ENCODE measurements at places on chromosomes 1 and 21.
A peak's percentile ranks its signal among the peaks of the same experiment; 100 is the strongest.

DNA sequence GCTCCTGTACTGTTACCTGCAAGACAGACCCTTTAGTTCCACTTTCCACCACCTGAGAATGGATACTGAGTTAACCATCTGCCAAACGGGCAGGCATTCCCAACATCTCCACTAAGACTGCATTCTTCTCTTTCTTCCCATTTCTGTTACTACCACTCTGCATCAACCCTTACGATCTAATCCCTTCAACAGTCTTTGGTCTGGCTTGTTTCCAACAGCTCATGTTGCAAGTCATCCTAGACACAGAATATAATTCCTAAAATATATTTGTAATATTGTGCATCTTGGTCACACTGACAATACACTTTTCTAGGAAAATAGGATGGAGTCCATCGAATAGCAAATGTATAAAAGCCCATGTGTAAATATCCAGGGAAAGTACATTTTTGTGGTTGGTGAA is 166.7 kb downstream of the SIPA1L2 start:
- no peak overlapping the region for H3K27ac ChIP-seq
- H3K4me1 ChIP-seq, result no peaks in the 10 kb centered on the region
- peaks cover 4% of the 10 kb centered on the region for H3K27me3 ChIP-seq
- H3K36me3 ChIP-seq, result peaks cover 11% of the 10 kb centered on the region
- no peak for ATAC-seq

DNA sequence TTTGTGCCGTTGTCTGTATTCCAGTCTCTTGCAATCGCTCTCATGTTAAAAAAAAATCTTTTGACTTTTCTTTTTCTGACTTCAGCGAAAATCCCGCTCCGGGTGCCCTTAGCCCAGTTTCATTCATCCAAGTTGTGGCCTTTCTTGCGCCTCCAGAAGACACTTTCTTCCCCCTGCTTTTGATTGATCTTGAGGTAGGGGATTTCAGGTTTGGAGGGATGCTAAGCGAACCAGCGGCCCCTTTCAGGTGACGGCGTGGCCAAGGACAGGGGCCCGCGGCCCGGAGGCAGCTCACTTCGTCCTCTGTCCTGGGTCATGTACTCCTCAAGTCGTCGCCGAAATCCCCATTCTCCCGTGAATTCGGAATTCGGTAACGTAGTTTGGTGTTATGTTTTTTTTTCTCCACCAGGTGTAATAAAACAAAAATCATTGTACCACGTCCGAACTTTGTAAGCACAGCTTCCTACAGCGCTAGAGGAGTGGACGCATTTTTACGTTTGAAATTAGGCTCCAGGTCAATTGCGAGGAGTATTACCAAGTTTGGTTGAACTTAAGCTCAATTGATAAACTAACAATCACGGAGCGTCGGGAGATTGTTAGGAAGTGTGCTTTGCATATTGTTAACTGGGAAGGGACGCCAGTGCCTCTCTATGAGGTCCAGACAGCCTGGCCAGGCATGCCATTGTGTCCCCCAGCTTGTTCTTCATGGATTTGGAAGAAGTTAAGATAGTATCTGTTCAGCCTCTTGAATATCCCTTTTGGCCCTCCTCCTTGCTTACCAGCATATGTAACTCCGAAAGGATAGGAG is 1.1 kb downstream of the MRPS6 start:
- H3K27me3 ChIP-seq, result no peaks in the 10 kb centered on the region
- peaks cover 6% of the 10 kb centered on the region for H3K36me3 ChIP-seq

DNA sequence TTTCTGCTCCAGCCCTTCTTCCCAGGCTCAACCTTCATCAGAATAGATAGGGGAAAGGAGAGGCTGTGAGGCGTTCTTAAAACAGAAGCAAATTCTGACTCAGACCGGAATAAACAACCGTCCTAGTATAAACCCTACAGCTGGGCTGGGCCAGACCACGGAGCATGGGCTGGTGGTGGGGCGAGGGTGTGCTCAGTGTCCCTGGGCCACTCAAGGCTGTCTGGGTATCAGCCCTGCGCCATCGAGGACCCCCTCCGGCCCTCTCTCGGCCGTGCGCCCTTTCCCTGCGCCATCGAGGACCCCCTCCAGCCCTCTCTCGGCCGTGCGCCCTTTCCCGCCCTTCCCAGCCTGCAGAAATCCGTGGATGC is 36.0 kb downstream of the CAPN2 start:
- peaks cover 78% of the 10 kb centered on the region for H3K36me3 ChIP-seq
- H3K27me3 ChIP-seq, result no peaks in the 10 kb centered on the region
- H3K4me3 ChIP-seq, result peak overlapping the region; percentile 70
- peak overlapping the region; percentile 4 for H3K27ac ChIP-seq
- peak; percentile 88 for ATAC-seq

- no peak overlapping the region for H3K27ac ChIP-seq
- H3K36me3 ChIP-seq, result no peaks in the 10 kb centered on the region
- H3K27me3 ChIP-seq, result peaks cover 33% of the 10 kb centered on the region
- H3K4me3 ChIP-seq, result no peak overlapping the region
Measured at GRCh38 chr1:41284121-41284520, 42.0 kb upstream of the SCMH1 start.

DNA sequence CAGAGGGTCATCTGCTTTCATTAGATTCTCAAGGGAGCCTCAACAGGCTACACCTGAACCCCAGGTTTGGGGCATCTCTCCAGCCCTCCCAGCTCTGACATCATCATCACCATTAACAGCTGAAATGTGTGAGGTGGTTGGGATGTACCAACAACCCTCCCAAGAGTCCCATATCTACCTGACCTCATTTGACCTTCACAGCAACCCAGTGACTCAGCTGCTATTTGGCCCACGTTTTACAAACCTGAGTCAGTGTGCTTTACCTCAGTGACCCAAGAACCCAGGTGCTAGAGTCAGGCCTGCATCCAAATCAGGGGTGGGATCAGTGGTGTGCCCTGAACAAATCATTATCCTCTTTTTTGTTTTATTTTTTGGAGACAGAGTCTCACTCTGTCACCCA is 53.3 kb upstream of the TINAGL1 start:
- no peaks in the 10 kb centered on the region for H3K4me1 ChIP-seq
- H3K27me3 ChIP-seq, result peaks cover 16% of the 10 kb centered on the region
- peak; percentile 86 for ATAC-seq
- no peak overlapping the region for H3K4me3 ChIP-seq
- H3K27ac ChIP-seq, result no peak overlapping the region
- H3K36me3 ChIP-seq, result no peaks in the 10 kb centered on the region

- no peak overlapping the region for H3K27ac ChIP-seq
- peaks cover 8% of the 10 kb centered on the region for H3K36me3 ChIP-seq
Measured at GRCh38 chr1:152111515-152111968, 3.7 kb downstream of the TCHH start.

GRCh38 chr1:221089273-221089672 is 210.0 kb downstream of the HLX start:
- no peak overlapping the region for H3K27ac ChIP-seq
- peaks cover 1% of the 10 kb centered on the region for H3K27me3 ChIP-seq
- H3K36me3 ChIP-seq, result no peaks in the 10 kb centered on the region
- ATAC-seq, result no peak

DNA sequence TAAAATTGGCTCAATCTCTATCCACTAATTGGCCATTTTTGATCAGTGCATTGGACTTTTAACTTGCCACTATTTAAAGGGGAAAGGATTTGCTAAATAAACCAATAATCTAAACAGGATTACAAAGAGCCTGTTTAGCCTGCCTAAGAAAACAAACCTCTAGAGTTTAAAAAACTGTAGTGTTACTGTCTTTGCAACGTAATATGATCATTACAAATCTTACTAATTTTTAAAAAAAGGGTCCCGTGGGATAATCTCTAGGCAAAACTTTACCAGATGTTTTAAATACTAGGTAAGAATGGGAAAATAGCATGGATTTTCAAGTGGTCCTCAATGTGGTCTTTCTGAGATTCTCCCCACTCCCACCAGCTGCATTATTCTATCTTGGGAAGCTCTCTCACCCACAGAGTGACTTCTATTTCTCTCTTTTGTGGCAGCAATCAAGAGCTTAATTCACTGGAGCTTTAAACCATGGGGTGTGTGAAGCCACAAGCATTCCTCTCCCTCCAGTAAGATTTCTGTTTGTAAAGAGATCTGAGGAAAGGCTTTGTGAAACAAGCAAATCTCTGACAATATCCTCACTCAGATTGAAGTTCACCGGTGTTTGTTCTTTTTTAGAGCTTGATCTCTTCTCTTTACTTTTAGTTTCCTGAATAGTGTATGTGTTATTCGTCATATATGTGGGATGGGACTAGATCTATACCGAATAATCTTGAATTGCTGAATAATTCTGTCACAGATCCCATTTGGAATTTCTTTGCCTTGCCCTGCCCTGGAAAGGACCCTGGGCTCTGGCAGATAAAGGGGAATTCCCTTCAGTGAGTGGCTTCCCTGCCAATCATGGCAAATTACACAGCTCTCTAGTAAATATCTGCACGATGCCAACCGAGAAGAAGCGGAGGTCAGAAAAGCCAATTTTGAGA is 132.2 kb downstream of the TLR5 start:
- no peak overlapping the region for H3K4me3 ChIP-seq
- H3K27me3 ChIP-seq, result peaks cover 17% of the 10 kb centered on the region
- no peak for ATAC-seq
- H3K4me1 ChIP-seq, result no peaks in the 10 kb centered on the region
- no peak overlapping the region for H3K27ac ChIP-seq

GRCh38 chr1:54581621-54582035 is 33.6 kb downstream of the ACOT11 start:
- no peak for ATAC-seq
- H3K36me3 ChIP-seq, result no peaks in the 10 kb centered on the region
- no peak overlapping the region for H3K27ac ChIP-seq

GRCh38 chr21:42162831-42163510 is 56.0 kb upstream of the ABCG1 start:
- H3K4me1 ChIP-seq, result peaks cover 16% of the 10 kb centered on the region
- ATAC-seq, result peak; percentile 40
- H3K36me3 ChIP-seq, result no peaks in the 10 kb centered on the region
- H3K27me3 ChIP-seq, result no peaks in the 10 kb centered on the region

GRCh38 chr1:18410407-18410806 is 70.3 kb upstream of the KLHDC7A start:
- no peak overlapping the region for H3K4me3 ChIP-seq
- H3K27me3 ChIP-seq, result peaks cover 27% of the 10 kb centered on the region
- ATAC-seq, result no peak
- H3K36me3 ChIP-seq, result no peaks in the 10 kb centered on the region
- H3K27ac ChIP-seq, result no peak overlapping the region

GRCh38 chr1:153365696-153366095 is 8.0 kb downstream of the S100A9 start:
- ATAC-seq, result no peak
- H3K4me1 ChIP-seq, result no peaks in the 10 kb centered on the region
- no peak overlapping the region for H3K27ac ChIP-seq

- H3K4me1 ChIP-seq, result peaks cover 6% of the 10 kb centered on the region
- H3K36me3 ChIP-seq, result peaks cover 91% of the 10 kb centered on the region
- no peak overlapping the region for H3K27ac ChIP-seq
- H3K4me3 ChIP-seq, result no peak overlapping the region
- no peaks in the 10 kb centered on the region for H3K27me3 ChIP-seq
Measured at GRCh38 chr1:184698016-184698415, 56.6 kb downstream of the EDEM3 start.

DNA sequence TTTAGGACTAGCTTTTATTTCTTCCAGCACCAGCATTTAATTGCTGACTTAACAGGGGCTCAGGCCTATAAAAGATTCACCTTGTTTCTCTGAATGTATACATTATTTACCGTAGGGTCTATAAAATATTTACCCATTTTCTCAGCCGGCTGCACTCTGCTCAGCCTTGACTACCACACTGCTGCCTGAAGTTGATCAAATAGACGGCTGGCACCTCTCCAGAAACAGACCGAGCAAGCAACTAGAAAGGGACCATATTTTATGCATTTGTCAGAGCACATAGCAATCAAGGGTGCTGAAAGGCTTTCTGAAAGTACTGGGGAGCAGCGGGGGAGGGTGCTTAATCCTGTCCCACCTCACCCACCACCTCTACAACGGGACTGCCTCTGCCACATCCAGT is 64.7 kb upstream of the FGGY start:
- no peak for ATAC-seq
- H3K4me3 ChIP-seq, result no peak overlapping the region
- no peaks in the 10 kb centered on the region for H3K4me1 ChIP-seq
- H3K36me3 ChIP-seq, result no peaks in the 10 kb centered on the region
- peaks cover 12% of the 10 kb centered on the region for H3K27me3 ChIP-seq

DNA sequence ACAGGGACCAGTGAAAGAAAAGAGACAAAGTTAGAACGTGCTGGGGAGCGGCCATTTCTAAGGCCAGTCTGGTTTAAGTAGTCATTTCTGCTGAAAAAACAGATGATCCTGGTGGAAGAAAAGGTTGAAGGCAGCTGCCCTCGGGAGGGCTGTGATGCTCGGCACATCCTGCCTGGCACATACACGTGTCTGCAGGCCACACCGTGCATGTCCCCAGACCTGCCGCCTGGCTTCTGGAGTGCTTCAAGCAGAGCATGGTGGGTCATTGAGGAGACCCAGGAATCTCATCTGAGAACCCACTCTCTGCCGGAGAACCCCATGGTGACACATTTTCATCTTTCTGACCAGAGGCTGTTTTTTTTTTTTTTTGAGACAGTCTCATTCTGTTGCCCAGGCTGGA is 32.4 kb downstream of the IFNAR1 start:
- H3K36me3 ChIP-seq, result peaks cover 52% of the 10 kb centered on the region
- no peak overlapping the region for H3K4me3 ChIP-seq
- peak overlapping the region; percentile 56 for H3K27ac ChIP-seq
- ATAC-seq, result no peak

- ATAC-seq, result no peak
- H3K4me1 ChIP-seq, result no peaks in the 10 kb centered on the region
- H3K27ac ChIP-seq, result no peak overlapping the region
- no peaks in the 10 kb centered on the region for H3K36me3 ChIP-seq
- peaks cover 11% of the 10 kb centered on the region for H3K27me3 ChIP-seq
Measured at GRCh38 chr1:59199719-59200376, 97.0 kb upstream of the FGGY start.

- H3K27me3 ChIP-seq, result no peaks in the 10 kb centered on the region
- no peak overlapping the region for H3K27ac ChIP-seq
- no peaks in the 10 kb centered on the region for H3K36me3 ChIP-seq
- no peak overlapping the region for H3K4me3 ChIP-seq
- ATAC-seq, result no peak
- H3K4me1 ChIP-seq, result no peaks in the 10 kb centered on the region
Measured at GRCh38 chr1:162708286-162708685, 76.0 kb downstream of the DDR2 start.

DNA sequence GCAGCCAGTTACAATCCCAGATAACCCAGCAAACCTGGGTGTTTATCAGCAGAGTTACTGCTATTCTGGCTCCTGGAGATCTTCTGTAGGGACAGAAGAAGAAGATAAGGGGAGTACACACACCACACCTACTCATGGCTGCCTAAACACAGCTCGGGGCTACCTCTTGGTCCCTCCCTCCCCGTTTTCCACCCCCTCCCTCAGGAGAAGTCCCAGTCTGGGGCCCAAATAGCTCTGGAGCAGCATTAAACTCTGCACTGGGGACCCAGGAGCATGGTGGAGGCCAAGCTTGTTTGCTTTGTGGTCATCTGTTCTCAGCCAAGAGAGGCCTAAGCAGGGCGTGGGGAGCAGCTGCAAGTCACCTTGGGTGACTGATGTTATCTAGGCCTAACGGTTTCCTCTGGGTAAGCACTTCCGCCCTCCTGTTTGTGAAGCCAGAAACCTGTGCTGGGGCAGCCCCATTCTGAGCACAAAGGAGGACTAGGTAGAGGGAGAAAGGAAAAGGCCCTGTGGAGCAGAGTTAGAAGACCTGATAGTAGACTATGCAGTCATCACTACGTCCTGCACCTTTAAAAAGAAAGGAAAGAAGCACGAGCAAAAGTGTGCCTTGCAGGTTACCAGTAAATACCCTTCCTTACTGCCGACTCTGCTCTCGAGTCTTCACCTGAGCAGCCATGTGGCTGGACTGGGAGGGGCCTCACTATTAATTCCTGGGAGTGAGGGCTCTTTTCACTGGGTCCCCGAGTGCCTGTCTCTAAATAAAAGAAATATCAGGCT is 2.0 kb upstream of the RCSD1 start:
- H3K4me3 ChIP-seq, result peak overlapping the region; percentile 98
- ATAC-seq, result peak; percentile 82
- peak overlapping the region; percentile 99 for H3K27ac ChIP-seq
- no peaks in the 10 kb centered on the region for H3K27me3 ChIP-seq
- H3K4me1 ChIP-seq, result peaks cover 24% of the 10 kb centered on the region
